ENCODE measurements at places on chromosomes 7 and 10. TPM values are rescaled to one million over a fixed set of nuclear protein-coding genes. Genes with fewer than 3 reads are reported as not detected.

The HECW1 gene
- not detected for total RNA-seq

The TRPV5 gene
- total RNA-seq = not detected

The WNT8B gene
- 0.27 TPM for total RNA-seq

The WDR11 gene
- total RNA-seq = 45.8 TPM

The UCMA gene
- not detected for total RNA-seq

The UCN3 gene
- not detected for total RNA-seq

The AKR1C1 gene
- total RNA-seq = 1.7 TPM

The SUN3 gene
- total RNA-seq = not detected

The SPDYE16 gene
- 0.25 TPM for total RNA-seq

The SLC16A12 gene
- total RNA-seq = not detected

The CDK14 gene
- 0.18 TPM for total RNA-seq

All from T-helper 2 cell treated with Interferon-gamma antibody and Interleukin-4, amounts not matched to agents 100 ng/mL and 5 ng/mL, for 36 hours (primary cell).